ENCODE measurements at places on chromosomes 2 and 18.

- DNase-seq: no peak
These were observed 674 bp upstream of the ERBB4 start for GRCh38 chr2:212539072-212539880.

DNA sequence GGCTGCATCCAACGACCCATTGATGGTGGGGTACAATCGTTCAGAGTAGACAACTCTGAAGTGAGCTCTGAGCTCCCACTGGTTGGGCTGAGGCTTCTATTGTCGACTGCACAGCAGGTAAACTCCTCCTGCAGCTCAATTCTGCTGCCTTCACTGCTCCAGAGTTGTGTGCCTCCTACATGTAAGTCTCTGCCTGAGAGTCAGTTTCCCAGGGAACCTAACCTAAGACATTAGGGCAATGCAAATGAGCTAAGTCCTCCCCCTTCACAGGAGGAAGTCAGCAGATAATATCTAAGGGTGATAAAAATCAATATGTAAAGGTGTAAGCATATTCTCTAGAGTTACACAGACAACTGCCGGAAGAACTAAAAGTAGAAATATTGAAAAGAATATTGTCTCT lies 22.5 kb upstream of the ACYP2 start:
- DNase-seq: no peak

DNA sequence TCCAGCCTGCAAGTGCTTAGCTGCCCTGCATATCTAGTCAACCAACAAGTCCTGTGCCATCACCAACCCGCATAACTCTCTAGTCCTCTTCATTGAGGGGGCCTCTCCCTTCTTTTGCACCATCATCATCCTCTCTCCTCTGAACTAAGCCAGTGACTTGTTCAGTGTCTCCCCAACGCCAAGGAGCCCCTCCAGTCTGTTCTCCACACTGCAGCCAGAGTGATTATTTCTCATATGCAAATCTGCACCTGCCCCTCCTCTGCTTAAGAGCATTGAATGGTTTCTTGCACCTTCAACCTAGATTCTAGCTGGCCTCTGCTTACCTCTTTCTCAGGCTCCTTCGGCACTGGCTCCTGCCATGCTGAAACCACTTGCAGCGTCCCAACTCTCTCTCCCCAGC lies 141.8 kb downstream of the FAM161A start:
- no peak for DNase-seq

- DNase-seq: no peak
These were observed 29.5 kb downstream of the MARCO start for GRCh38 chr2:118971245-118972122.

- no peak for DNase-seq
These were observed 49.3 kb downstream of the CD226 start for GRCh38 chr18:69898241-69898861.

- DNase-seq: no peak
These were observed 45.2 kb downstream of the SLC5A7 start for GRCh38 chr2:108031471-108031941.

- no peak for DNase-seq
These were observed 62.7 kb upstream of the NFATC1 start for GRCh38 chr18:79333046-79333445.

GRCh38 chr2:231671270-231672050 lies 36.9 kb upstream of the PTMA start:
- peak; percentile 15 for DNase-seq

- DNase-seq: no peak
These were observed 19.1 kb downstream of the BCL2L11 start for GRCh38 chr2:111139637-111140317.

DNA sequence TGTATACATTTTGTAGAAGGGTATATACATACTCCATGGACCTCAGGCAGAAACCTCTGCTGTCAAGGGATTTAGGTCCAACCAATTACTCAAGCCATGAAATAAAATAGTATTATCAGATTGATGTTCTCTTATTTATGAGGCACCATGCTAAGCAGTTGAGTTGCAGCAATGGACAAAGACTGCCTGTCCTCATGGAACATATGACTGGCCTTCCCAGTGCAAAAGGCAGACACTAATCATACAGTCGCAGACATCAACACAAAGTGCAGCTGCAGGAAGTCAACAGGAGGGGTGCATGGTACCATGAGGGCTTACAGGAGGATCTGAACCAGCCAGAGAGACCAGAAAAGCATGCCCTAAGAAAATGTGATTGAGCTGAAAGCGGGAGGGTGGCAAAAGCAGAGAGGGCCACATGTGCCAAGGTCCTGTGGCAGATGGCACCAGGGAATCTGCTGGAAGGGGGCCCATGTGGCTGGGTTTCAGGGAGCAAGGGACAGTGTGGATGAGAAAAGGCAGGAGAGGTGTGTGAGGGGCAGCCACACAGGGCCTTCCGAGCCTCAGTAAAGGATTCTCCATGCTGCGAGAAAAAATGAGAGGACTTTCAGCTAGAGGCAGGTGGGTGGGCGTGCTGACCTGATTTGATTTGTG lies 61.4 kb upstream of the RNF152 start:
- DNase-seq: no peak

GRCh38 chr2:113390124-113390849 lies 47.2 kb upstream of the ZNG1B start:
- DNase-seq: no peak

DNA sequence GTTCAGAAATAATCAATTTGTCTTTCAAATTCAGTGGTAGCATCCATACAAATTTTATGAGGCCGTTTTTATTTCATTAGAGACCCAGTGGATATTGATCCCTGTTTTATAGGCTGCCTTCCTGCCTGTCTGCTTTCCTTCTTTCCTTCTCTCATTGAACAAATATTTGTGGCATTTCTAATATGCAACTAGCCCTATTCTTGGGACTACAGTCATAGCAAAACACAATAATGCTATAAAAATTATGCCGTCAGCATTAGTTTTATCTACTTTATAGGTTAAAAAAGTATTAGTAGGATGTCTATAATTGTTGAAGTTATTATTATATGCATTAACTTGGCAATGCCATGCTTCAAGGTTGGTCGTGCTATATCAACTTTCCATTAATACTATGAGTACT lies 2037.8 kb upstream of the LRRTM1 start:
- no peak for DNase-seq

- DNase-seq: no peak
These were observed 329.9 kb downstream of the TRIB2 start for GRCh38 chr2:13046557-13047165.

GRCh38 chr2:28981620-28982376 lies 700 bp downstream of the TOGARAM2 start:
- DNase-seq: no peak

GRCh38 chr18:48933578-48934414 lies 17.0 kb downstream of the SMAD7 start:
- no peak for DNase-seq

GRCh38 chr2:206311026-206311425 lies 36.6 kb downstream of the ZDBF2 start:
- DNase-seq: no peak

- DNase-seq: peak; percentile 69
These were observed 807.4 kb upstream of the POU3F3 start for GRCh38 chr2:104046466-104046865.

DNA sequence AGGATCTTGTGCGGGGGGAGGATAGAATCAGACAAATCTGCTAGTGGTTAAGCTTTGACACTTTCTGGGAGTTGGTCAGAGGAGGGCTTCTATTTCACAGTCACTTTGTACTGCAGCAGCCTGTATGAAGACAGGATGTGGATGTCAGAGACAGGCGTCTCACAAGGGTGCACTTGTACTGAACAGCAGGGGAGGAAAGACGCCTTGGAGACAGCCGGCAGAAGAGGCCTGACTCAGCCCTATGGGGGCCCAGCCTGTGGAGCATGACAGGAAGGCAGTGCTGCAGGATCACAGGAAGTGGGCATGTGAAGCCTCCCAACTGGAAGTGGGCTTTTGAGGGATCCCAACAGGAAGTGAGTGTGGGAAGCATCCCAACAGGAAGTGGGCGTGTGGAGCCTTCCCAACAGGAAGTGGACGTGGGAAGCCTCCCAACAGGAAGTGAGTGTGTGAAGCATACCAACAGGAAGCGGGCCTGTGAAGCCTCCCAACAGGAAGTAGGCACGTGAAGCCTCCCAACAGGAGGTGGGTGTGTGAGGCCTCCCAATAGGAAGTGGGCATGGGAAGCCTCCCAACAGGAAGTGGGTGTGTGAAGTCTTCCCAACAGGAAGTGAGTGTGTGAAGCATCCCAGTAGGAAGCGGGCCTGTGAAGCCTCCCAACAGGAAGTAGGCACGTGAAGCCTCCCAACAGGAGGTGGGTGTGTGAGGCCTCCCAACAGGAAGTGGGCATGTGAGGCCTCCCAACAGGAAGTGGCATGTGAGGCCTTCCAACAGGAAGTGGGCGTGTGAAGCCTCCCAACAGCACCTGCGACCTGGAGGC lies 212.3 kb downstream of the SNTG2 start:
- no peak for DNase-seq

DNA sequence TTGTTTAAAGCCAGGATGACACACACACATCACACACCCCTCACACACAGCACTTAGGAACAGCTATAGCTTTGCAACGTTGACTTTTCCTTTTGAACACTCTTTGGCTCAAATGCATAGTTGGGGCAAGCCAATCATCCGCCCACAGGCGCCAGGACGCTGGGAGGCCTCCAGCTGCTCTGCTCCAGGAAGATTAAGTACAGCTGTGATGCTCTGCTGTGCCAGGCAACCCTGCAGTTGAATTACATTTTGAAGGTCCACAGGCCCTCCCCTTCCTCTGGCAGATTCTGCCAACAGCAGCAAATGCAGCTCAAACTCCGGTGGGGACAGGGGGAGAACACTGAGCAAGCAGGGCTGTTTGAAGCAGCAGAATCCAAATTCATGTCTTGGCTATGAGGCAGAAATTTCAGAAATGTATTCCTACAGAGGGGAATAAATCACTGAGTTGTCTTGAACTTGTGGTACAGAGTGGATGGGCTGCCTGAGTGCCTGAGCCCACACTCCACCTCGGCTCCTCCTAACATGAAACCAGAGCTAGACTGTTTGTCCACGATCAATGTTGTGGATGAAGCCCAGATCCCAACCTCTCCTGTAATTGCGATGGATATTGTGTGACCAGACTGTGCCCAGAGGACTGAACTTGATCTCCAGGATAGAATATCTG lies 86.5 kb upstream of the PPP1CB start:
- peak; percentile 70 for DNase-seq

GRCh38 chr2:100984892-100985307 lies 17.2 kb upstream of the RPL31 start:
- peak; percentile 10 for DNase-seq

DNA sequence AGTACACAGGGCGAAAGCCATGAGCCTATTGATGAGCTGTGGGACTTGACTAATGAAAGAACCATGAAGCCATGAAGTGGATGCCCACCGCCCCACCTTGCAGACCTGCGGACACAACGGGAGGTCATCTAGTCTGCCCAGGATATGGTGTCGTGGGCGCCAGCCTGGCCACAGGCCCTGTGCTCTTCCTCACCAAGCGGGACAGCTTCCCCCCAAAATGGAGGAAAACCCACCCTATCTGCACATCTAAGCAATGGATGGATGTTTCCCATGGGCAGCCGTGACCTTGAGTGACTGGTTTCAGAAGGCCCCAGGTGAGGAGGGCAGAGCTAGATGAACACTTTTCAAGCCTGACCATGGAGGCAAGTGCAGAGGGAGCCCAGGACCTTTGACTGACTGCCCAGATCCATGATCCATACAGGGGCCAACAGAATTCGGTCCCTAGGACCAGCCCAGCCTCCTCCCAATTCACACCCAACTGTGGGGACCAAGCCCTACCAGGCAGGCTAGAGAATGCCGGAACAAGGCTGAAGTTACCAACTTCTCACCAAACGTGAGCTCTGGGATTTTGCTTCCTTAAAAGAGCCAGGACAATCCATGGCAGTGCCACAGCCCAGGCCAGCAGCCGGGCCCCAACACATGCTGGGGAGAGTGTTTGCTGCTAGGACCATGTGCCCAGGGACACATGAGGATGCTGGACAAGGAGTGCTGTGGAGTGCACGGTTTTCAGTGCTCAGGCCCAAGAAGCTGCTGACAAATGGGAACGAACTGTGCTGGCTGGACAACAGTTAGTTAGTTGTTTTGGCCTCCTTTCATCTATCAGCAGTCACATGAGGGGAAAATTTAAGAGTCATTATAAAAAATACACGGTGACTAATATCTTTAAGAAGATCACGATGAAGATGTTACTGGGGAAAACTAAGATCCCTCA lies 249.4 kb downstream of the HDAC4 start:
- DNase-seq: no peak

DNA sequence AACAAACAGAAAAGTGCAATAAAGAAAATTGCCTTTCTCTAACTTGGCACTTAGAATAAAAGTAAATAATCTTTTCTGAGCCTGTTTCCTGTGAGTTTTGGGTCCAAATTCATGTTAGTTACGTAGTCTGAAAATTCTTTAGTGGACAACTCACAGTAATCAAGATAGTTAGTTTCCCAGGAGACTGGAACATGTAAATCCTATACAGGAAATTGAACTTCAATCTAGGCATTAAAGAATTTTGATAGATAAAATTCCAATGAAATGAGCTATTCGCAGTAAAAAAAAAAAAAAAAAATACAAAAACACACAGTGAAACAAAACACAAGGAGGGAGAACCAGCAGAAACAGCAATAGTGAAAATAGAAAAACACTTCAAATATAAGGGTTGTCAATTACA lies 83.8 kb upstream of the REG3G start:
- DNase-seq: no peak

DNA sequence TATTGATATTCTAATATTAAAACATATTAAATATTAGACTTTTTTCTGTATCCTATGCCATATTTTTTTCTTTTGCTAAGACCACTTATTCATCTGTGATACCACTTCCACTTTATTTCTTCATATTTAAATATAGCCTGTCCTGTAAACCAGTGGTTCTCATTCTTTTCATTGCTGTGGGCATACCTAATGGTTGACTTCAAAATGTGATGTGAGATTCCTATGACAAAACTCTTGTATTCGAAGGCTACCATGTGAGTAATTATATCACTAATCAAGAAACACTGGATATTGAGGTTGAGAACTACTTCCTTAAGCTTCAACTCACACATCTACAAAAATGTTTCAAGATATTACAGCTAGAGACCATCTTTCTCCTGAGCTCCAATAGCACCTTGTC lies 3.6 kb downstream of the SCRN3 start:
- DNase-seq: no peak
